Stimulated activated CD4-positive, alpha-beta T cell treated with anti-CD3 and anti-CD28 coated beads, Interleukin-12 subunit alpha, Interleukin-12 subunit beta, amount 100 ng/mL, for 48 hours (primary cell): ENCODE measurements at places on chromosomes 2 and 18.

DNA sequence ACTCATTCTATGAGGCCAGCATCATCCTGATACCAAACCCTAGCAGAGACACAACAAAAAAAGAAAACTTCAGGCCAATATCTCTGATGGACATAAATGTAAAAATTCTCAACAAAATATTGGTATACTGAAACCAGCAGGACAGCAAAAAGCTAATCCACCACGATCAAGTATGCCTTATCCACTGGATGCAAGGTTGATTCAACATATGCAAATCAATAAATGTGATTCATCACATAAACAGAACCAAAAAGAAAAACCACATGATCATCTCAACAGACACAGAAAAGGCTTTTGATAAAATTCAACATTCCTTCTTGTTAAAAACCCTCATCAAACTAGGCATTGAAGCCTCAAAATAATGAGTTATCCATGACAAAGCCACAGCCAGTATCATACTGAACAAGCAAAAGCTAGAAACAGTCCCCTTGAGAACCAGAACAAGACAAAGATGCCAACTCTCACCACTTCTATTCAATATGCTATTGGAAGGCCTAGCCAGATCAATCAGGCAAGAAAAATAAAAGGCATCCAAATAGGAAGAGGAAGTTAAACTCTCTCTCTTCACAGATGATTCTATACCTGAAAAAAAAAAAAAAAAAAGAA lies 45.3 kb downstream of the RTTN start:
- no peak for DNase-seq

DNA sequence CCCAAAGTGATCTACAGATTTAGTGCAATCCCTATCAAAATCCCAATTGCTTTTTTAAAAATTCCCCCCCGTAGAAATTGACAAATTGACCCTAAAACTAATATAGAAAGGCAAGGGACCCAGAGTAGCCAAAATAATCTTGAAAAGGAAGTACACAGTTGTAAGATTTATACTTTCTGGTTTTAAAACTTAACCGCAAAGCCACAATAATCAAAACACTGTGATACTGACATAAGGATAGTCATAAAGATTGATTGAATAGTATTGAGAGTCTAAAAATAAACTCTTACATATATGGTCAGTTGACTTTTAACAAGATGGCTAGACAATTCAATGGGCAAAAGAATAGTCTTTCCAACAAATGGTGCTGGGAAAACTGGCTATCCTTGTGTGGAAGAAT lies 58.7 kb upstream of the GAREM2 start:
- DNase-seq, result no peak

DNA sequence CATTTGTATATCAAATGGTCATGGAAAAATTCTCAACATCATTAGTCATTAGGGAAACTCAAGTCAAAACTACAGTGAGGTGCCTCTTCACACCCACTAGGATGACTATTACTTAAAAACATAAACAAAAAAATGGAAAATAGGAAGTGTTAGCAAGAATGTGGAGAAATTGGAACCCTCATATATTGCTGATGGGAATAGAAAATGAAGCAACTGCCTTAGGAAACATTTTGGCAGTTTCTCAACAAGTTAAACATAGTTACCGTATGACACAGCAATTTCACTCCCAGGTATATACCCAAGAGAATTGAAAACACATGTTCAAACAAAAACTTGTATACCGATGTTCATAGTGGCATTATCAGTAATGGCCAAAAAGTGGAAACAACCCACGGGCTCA lies 18.1 kb upstream of the CYP26B1 start:
- DNase-seq, result no peak

GRCh38 chr2:240601061-240601830 lies 14.7 kb downstream of the CAPN10 start:
- no peak for DNase-seq

DNA sequence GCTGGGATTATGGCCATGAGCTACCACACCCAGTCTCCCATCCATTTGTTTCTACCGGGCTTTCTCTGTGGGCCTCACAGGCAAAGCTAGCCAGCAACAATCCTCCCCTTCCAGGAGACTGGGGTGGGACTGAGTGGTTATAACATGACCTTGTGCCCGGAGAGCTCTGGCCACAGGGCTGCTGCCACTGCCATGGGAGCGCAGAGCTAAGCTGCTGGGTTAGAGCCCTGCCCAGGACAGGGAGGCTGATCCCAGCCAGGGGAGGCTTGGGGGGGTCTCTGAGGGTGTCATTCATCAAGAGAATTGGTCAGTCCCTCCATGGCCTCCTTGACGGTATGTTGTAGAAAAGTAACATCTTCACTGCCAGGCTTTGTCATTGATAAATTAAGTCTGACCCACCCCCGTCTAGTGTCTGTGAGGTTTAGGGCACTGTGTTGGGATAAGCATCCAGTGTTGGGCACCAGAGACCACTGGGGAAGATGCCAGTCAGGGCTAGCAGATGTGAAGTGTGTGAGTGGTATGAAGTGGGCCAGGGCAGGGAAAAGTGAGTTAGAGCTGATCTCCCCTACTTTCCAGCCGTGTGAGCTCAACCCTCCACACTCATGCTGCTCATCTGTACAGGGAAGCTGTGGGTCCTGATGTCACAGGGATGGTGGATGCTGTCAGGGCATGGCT lies 368.4 kb upstream of the HS6ST1 start:
- no peak for DNase-seq

GRCh38 chr2:204363513-204363912 lies 181.8 kb upstream of the PARD3B start:
- no peak for DNase-seq

GRCh38 chr2:117973498-117974082 lies 40.3 kb downstream of the CCDC93 start:
- DNase-seq, result no peak

DNA sequence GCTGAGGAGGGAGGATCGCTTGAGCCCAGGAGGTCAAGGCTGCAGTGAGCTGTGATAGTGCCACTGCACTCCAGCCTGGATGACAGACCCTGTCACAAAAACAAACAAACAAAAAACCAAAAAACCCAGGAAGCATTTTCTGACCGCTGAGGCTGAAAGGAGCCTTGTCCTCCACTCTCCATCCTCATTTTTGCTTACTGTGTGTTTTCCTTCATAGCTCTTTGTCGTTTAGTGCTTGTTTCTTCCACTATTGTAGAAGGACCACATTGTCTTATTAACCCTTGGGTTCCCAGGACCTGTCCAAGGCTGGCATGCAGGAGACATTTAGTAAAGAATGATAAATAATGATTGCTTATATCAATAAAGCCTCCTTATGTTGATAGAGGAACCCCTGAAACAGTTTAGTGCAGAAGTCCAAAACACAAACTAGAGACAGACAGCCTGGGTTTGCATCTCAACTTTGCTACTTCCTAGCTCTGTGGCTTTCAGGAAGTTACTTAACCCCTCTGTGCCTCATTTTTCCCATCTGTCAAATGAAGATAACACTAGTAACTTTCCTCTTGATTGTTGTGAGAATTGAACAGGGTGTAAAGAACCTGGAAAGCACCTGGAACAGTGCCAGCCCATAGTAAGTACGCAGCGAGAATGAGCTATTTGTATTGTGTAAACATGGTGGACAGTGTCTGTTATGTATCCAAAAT lies 126.0 kb downstream of the LPIN1 start:
- no peak for DNase-seq
